Sigmoid colon (tissue), 7 donors: ENCODE measurements at places on chromosomes 2 and 18. TPM values are rescaled to one million over a fixed set of nuclear protein-coding genes. Genes with fewer than 3 reads are reported as not detected.

DNA sequence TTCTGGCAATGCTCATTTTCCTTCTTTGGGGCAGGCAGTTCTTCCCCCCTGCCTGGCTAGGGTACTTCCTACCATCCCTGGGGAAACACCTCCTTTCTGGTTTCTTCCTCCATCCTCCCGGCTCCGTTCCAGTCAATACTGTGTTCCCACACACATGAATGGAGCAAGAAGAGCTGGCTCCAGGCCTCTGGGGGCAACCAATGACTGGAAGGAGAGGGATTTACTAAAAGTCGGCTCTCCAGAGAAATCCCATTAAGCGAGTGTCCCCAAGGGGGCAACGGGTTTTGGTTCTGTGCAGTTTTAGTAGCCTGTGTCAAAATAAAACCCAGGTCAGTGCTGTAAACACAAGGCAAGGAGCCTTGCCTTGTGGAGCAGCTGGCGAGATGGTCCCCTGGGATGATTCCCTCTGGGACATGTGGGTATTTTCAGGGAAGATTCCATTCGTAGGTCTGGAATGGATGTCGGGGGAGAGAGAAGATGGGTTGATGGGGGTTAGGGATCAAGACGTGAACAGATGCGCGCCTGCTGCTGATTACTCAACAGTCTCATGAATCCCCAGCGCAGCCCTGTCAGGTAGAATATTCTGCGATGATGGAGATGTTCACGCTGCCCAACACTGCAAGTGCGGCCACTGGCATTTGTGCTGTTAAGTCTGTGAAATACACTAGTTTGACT is 32.0 kb downstream of the EMILIN2 start:
- DNase-seq = no peak

- no peak for DNase-seq
Observed at GRCh38 chr2:120369250-120369649, 23.3 kb downstream of the INHBB start.

- DNase-seq = no peak
Observed at GRCh38 chr18:5918205-5918858, 23.0 kb upstream of the TMEM200C start.

DNA sequence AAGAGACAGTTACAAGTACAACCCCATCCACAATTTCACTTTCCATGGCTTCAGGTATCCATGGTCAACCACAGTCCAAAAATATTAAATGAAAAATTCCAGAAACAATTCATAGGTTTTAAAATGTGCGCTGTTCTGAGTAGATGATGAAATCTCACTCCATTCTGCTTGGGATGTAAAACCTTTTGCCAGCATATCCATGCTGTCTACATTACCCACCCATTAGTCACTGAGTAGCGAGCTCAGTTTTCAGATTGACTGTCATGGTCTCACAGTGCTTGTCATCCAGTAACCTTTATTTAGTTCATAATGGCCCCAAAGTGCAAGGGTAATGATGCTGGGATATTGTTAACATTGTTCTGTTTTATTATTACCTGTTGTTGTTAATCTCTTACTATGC is 40.5 kb downstream of the SMAD4 start:
- no peak for DNase-seq

DNA sequence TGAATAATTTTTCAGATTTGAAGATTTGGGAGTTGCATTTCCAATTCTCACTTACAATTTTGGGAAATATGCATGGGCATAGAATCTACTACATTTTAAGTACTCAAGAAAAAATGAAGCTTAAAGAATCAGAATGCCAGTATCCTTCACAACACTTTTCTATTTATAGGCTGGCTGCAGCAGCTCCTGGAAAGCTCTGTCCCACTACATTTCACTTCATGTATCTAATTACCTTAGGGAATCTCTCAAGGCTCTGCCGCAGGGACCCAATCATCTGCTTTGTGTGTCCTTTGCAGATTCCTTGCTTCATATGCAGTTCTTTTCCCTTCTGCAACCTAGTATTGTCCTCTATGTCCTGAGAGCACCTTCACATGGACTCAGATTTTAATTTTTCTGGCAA is 102.9 kb downstream of the NUP35 start:
- DNase-seq = no peak

- DNase-seq = no peak
Observed at GRCh38 chr2:200733713-200734198, 78.0 kb upstream of the BZW1 start.

GRCh38 chr2:160583146-160583535 is 89.5 kb upstream of the RBMS1 start:
- no peak for DNase-seq

- no peak for DNase-seq
Observed at GRCh38 chr18:47628240-47628781, 302.1 kb downstream of the SMAD2 start.

DNA sequence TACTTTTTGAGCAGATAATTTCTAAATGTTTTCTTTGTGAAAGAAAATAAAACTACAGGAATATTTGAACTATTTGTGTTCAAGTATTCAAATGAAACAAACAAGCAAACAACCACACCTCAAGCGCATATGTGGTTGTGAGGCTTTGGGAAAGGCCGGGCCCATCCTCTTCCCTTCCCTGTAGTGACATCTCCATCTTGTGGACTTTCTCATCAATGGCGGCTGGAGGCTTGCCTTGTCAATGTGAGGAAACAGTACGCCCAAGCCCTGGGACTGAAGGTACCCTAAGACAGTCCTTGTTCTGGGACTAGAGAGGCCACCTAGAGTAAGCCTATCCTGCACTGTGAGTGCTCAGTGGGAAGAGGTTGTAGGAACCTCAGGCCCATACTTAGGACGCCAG is 166.8 kb downstream of the TPGS2 start:
- no peak for DNase-seq

GRCh38 chr2:100888601-100889000 is 68.7 kb downstream of the NPAS2 start:
- DNase-seq = no peak

GRCh38 chr18:46497129-46497528 is 159.9 kb downstream of the LOXHD1 start:
- DNase-seq = peak; percentile 2

GRCh38 chr2:16623031-16623430 is 42.6 kb downstream of the CYRIA start:
- DNase-seq = no peak

DNA sequence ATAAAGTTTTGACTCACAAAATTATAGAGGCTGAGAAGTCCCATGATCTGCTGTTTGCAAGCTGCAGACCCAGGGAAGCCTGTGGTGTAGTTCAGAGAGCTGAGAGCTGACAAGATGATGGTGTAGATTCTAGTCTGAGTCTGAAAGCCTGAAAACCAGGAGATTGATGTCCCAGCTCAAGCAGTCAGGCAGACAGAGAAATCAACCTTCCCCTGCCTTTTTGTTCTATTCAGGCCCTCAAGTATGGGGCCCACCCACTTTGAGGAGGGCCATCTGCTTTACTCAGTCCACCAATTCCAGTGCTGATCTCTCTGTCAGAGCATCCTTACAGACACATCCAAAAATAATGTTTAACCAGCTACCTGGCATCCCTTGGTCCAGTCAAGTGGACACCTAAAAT is 479.6 kb downstream of the STK39 start:
- no peak for DNase-seq

GRCh38 chr2:66897691-66898150 is 462.8 kb downstream of the MEIS1 start:
- peak; percentile 66 for DNase-seq

- DNase-seq = no peak
Observed at GRCh38 chr2:73202156-73203054, at the start of gene NOTO. TSS of gene NOTO (plus strand) at chr2:73202574. CDS start at chr2:73202667, 93 bp downstream.

DNA sequence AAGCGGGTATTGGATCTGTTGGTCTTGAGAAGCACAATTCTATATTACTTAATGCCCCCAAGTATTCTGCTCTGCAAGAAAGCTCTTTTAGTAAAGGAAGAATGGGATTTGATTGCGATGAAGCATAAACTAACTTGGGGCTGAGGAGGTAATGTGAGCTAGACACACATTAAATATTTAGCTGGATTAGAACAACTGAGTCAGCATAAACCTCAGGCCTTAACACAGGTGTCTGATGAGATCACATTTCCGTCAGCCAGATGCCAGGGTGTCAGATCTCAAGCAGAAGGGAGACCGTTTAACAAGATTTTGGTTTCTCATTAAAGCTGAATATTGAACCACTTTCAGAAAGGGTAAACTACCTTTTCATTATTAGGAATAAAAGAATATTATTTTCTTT is 94.5 kb downstream of the GYPC start:
- DNase-seq = no peak

DNA sequence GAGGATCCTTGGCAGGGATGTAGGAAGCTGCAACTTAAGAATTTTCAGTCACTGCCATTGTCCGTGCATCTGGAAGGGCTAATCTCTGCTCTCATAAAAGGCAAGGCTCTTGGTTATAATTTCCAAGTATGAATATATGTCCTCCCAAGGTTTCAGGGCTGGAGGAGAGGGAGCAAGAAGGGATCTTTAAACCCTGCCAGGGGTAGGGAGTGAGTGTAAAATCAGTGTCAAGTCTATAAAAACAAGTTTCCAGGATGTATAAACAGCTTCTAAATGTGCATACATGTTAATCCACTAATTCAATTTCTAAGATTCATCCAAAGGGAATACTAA is 110.2 kb upstream of the CYRIA start:
- DNase-seq = no peak

GRCh38 chr2:77567723-77568122 is 45.5 kb upstream of the LRRTM4 start:
- no peak for DNase-seq

DNA sequence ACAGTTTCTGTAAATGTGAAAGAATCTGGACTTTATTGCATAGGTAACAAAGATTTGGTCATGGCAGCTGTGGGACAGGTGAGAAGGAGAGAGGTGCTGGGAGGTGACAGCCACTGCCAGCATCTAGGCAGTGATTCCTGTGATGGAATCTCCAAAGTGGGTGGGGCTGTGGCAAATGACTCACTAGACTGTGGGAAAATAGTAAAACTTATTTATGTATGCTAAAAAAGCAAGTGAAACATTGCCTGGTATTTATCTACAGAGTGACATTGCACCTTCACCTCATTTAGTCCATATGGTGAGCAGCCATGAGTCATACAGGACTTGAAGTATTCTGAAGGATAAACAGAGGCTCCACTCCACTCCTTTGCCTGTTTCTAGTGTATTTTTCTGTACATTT is 145.3 kb upstream of the MEX3C start:
- DNase-seq = no peak

- no peak for DNase-seq
Observed at GRCh38 chr2:11949732-11950523, 203.5 kb downstream of the LPIN1 start.

- no peak for DNase-seq
Observed at GRCh38 chr18:446941-447560, 53.5 kb downstream of the COLEC12 start.

- DNase-seq = peak; percentile 51
Observed at GRCh38 chr2:240219208-240219890, 78.9 kb upstream of the OTOS start.

GRCh38 chr2:171316755-171317337 is 116.9 kb downstream of the METTL8 start:
- no peak for DNase-seq

GRCh38 chr18:59123588-59124369 is 15.9 kb upstream of the SEC11C start:
- no peak for DNase-seq

DNA sequence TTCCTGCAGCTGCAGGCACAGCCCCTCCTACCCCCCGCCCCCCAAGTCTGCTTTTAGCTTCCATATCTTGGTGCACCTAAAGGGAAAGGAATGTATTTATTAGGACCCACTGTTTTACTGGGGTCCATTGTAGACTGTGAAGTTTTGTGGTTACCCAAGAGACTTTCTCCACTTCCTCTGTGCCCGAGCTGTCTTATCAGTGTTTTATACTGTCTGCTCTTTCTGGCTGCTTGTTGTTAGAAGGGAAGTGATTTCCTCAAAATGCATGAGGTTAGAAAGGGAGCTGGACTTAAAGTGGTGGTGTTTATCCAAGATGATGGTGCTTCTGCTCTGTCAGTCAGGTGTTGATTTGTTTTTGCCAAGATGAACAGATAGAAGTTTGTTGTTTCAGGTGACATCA is 85.0 kb downstream of the PTH2R start:
- DNase-seq = no peak

- no peak for DNase-seq
Observed at GRCh38 chr2:11758647-11759046, 12.2 kb downstream of the LPIN1 start.

- DNase-seq = no peak
Observed at GRCh38 chr2:205501826-205502225, 180.5 kb upstream of the NRP2 start.

DNA sequence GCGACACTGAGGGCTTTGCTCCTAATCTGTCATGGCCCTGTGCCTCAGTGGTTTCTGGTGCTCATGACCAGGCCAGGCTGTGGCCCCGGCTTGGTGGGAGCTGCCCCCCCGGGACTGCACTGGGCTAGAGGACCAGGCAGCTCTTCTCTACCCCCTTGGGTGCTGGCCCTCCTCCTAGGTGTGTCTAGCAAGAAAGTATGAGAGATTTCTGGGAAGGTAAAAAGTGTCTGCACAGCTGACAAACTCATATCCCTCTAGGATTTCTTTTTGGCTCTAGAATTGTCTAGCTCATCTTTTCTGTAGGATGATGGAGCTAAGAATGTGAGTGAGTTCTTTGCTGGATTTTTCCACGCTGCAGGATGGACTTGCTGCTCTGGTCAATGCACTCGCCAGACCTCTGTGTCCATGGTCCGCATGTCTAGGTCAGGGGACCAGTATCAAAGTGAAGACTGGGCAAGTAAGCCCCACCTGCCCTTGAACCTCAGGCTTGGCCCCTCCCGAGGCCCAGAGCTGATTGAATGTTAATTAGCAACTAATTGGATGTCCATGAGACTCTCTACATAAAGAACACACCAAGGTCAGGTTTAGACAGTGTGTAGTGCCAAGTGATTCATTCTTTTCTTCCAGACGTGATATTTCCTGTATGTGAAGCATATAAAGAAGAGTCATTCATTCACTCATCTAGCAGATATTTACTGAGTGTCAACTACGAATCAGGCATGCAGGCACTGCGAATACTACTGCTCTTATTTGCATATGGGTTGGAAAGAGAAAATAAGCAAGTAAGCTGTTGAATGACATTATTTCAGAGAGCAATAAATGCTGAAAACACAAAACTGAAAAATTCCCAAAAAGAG is 15.6 kb upstream of the PSD4 start:
- DNase-seq = no peak

MARCHF4 gene
- 0.14 TPM for total RNA-seq

DSC1 gene
- not detected for total RNA-seq

DUSP11 gene
- total RNA-seq = 12.9 TPM

ARHGAP28 gene
- total RNA-seq = 9.1 TPM

PPM1G gene
- total RNA-seq = 43.8 TPM

TMEM247 gene
- total RNA-seq = not detected

FEZ2 gene
- 53.9 TPM for total RNA-seq

TMEM200C gene
- total RNA-seq = 0.95 TPM

RALB gene
- total RNA-seq = 52.4 TPM

AFF3 gene
- total RNA-seq = 25.0 TPM

FZD7 gene
- 51.2 TPM for total RNA-seq

REG3A gene
- total RNA-seq = not detected

NEURL3 gene
- 0.36 TPM for total RNA-seq
